ENCODE measurements at places on chromosomes 6 and 20.

GRCh38 chr6:24795106-24795505 is 3.6 kb downstream of the ARMH2 start:
- DNase-seq = no peak

- DNase-seq = no peak
These were observed 33.2 kb downstream of the B4GALT5 start for GRCh38 chr20:49680484-49680883.

GRCh38 chr20:53833333-53834061 is 236.9 kb downstream of the BCAS1 start:
- DNase-seq = no peak

DNA sequence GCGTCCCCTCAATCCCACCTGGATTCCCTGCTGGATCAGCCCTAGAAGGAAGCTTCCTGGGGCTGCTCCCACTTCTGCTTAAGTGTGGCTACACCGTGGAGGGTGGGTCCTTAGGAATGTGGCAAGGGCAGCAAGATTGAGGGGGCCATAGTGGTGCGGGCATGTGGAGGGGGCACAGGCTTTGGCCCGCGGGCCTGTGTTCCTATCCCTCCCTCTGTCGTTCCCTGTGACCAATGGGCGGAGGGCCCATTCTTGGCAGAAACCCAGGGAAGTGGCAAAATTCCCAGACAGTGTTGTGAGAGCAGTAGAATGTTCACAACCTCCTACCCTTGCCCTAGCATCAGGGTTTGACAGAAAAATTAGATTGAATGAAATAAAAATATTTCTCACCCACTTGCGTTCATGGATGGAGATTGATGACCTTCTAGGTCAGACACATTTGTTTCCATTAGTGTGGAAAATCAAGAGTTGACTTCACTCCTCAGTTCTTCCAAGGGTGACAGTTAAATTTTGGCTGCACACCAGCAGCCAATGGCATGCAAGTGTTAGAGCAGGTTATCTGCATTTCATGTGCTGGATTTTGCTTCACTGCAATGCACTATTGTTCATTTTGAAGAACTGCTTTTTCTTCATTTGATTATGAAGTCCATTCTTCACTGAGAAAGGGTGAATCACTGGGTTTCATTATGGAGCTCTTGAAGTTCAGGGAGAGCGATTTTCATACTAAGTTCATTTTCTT is 49.3 kb upstream of the AHI1 start:
- no peak for DNase-seq

DNA sequence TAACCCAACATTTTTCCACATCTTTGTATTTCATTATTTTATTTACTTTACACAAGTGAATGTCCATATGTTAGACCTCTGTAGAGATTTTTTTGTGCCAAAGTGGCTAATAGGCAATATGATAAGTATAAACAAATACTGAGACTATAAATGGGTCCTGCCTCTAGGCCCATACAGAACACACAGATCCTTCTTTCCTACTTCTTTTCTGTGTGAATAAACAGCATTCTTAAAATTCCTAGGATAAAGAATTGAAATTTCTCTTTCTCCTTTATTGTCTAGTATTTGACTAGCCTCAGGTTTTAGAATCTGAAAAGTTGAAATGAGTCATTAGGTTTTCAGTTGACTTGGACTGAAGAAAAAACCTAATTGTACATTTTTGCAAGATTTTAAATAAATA is 46.3 kb upstream of the HS3ST5 start:
- no peak for DNase-seq

GRCh38 chr20:59398537-59399205 is 98.3 kb downstream of the EDN3 start:
- no peak for DNase-seq
